Stimulated activated CD4-positive, alpha-beta T cell treated with anti-CD3 and anti-CD28 coated beads, TNF-alpha, amount 100 ng/mL, for 24 hours (primary cell): ENCODE measurements at places on chromosomes 7 and 10.

DNA sequence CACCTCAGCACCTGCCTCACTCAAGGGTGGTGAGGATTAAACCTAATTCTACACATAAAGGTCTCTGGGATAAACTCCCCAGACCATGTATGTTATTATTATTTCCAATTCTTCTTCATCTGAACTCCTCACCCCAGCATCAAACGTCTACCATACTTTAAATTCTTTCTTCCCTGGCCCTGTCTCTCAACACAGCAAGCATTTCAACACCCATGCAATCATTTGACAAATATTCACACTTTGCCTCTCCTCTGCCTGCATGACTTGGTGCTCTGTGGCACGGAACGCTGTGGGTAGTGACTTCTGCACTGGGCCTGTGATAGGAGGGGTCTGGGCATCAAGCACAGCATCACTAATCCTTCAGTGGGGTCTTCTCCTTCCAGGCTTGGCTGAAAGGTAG lies 490.8 kb downstream of the TNS3 start:
- DNase-seq = no peak

- peak; percentile 61 for DNase-seq
Observed at GRCh38 chr10:6239213-6239991, 36.7 kb downstream of the PFKFB3 start.

- DNase-seq = peak; percentile 21
Observed at GRCh38 chr7:130276796-130277762, 10.4 kb downstream of the CPA2 start.

DNA sequence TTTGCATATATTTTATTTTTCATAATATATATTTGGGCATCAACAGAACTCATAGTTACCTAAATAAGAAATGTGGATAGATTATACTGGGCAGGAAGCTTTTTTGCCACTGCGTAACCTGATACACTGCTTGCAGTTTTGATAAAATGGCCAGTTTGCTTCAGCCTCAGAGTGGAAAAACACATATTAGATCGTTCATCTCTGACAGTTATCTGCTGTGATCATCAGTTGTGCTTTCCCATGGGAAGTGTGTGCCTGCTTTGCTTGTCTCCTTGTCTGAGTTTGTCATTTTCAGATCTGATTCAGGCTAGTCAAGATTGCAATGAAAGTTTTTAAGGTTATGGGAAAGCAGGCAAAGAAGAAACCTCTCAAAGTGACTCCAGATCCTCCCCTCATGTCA lies 54.0 kb downstream of the ADAM12 start:
- DNase-seq = no peak

GRCh38 chr7:116644628-116645027 lies 27.4 kb upstream of the MET start:
- DNase-seq = no peak

- DNase-seq = no peak
Observed at GRCh38 chr10:129448539-129448938, 18.5 kb upstream of the MGMT start.

DNA sequence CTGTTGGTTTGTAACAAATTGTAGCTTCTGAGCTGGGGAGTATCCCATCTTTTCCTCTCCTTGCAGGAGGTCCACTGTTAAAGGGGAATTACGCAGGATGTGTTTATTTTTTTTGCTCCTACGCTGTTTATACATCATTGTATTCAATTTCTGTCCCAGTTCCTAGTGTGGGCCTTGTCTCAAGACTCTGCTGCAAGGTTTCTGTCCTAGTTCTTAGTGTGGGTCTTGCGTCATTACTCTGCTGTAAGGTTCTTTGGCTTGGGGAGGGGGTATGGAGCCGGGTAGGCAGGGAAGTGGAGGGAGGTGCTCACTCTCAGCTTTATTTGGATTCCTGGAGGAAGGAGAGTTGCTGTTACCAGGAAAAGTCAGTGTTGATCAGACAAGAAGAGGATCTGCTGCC lies 64.0 kb upstream of the TRIM8 start:
- no peak for DNase-seq

- no peak for DNase-seq
Observed at GRCh38 chr10:66353422-66353821, 572.4 kb upstream of the LRRTM3 start.

- DNase-seq = no peak
Observed at GRCh38 chr7:28808796-28809533, 149.2 kb downstream of the TRIL start.

GRCh38 chr7:151114151-151115090 lies 28.1 kb downstream of the AGAP3 start:
- no peak for DNase-seq

- no peak for DNase-seq
Observed at GRCh38 chr7:74083928-74084721, 521 bp downstream of the LIMK1 start.

DNA sequence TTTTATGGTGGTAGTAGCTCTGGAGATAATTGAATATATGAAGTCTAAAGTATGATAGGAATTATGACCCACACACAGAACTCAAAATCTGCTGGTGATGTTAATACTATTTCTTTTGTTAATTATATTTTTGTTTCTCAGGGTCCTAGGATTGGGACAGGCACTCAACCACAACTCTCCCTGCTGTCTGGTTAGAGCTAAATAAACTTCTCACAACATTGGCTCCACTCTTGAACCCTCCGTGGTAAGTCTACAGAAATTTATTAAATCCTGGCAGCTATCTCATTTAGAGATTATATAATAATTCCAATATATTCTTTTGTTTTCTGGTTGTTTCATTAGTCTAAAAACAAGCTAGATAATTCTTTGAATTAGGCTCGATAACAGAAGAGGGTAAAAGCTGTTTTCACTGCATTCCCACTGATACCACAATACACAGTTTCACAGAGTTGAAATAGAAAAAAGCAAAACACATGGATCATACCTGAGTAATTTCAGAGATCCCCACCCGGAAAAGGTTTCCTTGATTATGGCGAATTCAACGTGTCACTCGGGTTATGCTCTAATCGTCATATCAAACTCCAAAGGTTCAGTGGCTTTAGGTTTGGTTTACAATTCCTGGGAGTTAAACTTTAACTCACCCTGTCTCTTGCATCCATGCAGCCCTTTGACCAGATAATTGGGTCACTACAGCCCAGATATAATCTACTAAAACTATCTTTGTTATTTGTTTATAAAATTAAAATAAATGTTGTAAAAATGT lies at the start of gene A1CF:
Gene A1CF, minus strand, starts transcription at position 531 of the 763 bp plus-strand sequence. CDS start 25,687 bp downstream, outside the sequence.
- no peak for DNase-seq

DNA sequence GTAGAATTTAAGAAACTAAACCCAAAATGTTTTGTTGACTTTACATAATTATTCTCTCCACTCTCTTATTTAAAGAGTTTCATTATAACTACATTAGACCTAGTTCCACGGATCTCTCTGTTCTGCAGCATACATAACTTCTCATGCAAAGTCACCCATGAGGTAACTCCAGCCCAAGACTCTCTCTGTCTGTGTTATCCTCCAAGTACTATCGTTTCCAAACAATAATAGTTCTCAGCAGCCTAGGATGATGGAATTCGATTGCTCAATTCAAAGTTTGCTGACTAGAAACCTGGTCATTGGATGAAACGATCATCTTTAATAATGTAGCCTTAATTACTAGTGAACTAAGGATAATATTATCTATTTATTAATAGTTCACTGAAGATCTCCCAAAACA lies 203.1 kb upstream of the PTN start:
- no peak for DNase-seq

DNA sequence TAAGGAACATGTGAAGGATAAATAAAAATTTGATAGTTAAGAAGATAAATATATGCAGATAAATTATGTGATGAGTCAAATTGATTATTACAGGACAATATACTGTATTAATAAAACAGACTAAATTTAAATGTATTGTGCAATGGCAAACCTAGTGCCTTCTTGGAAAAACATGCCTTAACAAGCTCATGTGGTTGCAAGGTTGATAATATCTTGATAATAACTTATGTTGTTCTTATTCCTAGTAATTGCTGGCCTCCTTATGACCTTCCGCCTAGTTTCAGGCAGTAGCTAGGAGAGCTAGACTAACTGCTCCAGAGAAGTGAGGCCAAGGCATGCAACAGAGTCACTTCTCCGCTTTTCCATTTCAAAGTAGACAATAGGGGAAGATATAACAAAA lies 7.6 kb upstream of the RAB11FIP2 start:
- no peak for DNase-seq

DNA sequence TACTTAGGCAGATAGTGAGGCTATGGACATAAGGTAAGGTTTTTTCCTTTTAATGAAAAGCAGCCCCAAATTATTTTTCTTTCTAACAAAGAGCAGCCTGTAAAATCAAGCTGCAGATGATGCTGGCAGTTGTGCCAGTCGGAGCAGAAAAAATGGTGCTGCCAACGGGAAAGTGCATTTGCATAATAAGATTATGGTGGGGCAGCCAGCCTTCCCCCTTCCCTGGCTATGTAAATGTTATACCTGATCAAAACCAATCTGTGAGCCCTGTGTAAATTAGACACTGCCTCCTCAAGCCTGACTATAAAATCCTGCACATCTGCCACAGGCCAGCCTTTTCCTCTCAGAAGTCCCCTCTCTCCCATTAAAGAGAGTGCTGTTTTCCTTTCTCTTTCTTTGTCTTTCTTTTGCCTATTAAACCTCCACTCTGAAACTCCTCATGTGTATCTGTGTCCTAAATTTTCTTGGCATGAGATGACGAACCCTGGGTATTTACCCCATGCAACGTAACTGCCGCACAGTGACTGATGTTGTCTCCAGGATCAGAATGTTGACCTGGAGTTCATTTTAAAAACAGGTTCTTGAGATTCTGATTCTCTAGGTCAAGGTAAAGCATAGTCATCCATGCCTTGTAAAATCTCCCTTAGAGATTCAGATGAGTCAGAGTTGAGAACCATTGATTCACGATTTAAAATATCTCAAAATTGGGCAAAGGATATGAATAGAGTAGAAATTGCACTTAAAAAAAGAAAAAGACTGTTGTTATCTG lies 167.3 kb upstream of the C1GALT1 start:
- no peak for DNase-seq

DNA sequence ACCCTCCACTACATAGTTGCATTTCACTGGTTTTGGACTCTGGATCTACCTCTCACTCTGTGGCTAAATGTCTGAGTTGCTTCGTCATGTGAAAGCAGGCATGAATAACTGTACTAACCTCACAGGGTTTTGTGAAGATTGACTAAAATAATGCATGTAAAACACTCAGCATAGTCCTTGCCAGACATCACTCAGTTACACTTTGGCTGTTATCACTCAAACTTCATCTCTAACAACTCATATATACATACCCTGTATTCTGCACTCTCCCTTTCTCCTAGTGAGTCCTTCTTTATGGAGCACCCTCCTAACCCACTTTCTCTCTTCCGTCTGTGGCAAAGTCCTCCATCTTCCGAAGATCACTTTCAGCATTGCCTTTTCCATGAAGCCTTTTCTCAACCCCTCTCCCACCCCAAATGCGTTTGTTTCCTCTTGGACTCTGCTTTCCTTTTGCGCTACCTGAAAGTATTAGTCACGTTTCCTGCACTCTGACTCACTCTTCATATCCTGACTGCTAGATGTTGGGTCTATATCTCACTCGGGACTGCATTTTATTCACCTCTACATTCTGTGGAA lies 72.6 kb downstream of the OSBPL3 start:
- DNase-seq = peak; percentile 11

DNA sequence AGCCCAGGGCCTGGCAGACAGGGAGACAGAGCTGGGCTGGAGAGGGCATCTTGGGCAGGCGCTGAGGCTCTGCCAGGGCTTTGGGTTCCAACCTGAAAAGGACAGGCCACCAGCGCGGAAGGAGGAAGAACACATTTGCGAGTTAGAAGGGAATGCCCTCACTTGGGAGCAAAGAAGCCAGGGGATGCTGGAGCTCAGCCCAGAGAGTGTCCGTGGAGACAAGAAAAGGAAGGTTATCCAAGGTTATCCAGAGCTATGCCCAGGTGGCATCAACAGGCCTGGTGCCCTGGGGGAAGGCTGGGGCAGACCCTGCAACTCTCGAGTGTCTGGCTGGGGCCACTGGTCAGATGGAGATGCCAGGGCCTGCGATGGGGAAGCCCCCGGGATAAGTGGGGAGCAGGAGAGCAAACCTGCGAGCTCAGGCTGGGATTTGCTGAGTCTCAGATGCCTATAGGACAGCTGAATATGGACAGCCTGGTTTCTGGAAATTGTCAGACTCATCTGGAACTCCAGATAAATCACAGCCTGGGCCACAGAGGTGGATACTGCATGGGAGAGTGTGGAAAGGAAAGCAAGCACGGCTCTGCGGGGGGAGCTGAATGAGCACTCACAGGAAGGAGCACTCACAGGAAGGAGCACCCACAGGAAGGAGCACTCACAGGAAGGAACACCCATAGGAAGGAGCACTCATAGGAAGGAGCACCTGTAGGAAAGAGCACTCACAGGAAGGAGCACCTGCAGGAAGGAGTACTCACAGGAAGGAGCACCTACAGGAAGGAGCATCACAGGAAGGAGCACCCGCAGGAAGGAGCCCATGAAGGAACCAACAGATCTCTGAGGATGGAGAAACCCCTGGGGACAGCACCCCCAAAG lies 152.1 kb downstream of the ADAM12 start:
- no peak for DNase-seq

DNA sequence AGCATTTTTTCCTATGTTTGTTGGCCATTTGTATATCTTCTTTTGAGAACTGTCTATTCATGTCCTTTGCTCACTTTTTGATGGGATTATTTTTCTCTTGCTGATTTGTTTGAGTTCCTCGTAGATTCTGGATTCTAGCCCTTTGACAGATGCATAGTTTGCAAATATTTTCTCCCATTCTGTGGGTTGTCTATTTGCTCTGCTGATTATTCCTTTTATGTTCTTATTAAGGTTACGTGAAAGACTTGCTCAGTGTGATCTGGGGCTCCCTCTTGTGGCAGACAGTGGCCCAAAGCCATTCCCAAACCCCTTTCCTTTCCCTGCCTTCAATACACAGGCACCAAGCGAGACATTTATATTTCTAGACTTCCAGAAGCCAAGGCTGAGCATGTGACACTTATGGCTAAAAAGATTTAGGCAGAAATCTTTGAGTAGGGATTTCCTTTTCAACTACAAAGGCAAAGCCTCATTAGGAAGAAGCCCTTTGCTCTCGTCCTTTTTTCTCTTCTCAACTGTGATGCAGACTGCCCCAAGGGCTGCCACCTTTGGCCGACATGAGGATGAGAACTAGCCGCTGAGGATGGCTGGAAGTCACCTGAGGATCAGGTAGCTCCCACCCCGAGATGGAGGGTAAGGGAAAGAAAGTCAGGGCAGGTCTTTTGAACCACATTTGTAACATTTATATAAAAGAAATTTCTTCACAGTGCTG lies 23.6 kb downstream of the ST8SIA6 start:
- DNase-seq = peak; percentile 40
